ENCODE measurements at places on chromosomes 2 and 18.

- DNase-seq: no peak
Observed at GRCh38 chr2:85394261-85394681, 15.9 kb downstream of the CAPG start.

- DNase-seq: no peak
Observed at GRCh38 chr2:108266218-108266617, 22.5 kb upstream of the SULT1C2 start.

GRCh38 chr18:67525328-67526099 lies 9.0 kb upstream of the DSEL start:
- DNase-seq: peak; percentile 99

GRCh38 chr2:217182926-217183325 lies 323.1 kb upstream of the TNP1 start:
- DNase-seq: no peak

DNA sequence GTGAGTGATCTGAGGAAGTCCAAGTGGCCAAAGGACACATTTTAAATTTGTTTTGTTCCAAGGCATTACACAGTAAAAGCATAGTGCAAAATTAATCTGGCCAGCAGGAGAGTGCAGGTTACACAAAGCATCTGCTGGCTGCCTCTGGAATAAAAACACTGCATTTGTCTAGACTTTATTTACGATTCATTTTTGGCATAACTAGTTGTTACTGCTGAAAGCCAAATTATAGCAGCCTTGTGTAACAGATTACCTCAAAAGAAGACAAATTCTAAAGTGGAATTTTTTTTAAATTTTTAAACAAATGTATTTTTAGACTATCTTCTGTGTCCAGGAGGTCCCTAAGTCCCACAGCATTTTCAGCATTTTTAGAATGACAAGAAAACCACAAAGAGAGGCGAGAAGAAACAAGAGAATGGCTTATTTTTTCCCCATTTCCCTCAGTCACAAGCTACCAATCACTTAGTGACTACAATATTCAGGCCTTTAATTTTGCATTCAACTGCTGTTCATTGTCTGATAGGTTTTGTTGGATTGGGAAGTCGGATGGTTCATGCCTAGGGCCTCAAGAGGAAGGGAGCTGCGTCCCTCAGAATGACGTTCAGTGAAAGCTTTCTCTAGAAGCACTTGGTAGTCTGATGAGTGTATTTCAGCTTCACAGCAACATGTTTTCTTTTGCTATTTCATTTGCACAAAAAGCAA lies 46.0 kb downstream of the TMEFF2 start:
- peak; percentile 50 for DNase-seq

DNA sequence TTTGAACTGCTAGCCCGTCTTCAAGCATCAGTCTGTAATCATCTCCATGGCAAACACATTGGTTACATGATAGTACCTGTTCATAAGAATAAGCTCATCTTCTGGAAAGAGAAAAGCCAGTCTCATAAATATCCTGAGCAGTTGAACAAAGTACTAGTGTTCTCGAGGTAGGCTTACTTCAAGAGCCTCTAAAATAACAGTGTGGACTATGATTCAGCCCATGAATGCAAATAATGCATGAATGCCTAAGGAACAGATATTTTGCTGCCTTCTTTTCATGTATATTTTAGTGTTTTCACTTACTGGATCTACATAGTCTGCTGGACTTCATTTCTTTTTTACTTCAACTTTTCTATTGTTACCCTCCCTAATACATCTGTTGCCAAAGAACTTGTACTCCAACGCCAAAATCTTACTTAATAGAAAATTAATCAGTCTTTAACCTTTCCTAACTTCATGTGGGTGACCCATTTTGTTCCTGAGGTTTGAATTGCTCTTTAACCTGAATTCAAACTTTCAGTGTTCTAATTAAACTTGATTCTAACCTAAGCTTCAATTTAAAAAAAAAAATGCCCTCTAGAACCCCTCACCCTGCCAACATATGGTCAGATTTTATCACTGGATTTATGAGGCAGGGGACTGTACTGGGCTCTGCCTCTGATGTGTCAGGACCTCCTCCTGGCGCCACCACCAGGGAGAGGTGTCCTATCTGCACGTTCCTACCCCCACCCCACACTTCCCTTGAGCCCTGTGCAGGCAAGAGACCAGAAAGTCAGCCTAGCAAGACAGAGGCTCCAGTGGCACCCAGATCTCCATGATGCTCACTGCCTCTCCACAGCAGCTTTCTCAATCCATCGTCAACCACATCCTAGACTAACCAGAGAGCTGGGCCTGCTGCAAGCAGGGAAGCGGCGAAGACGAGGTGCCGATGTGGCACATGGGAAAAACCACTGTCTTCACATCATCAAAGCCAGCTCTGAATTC lies 264.7 kb upstream of the ID2 start:
- no peak for DNase-seq

DNA sequence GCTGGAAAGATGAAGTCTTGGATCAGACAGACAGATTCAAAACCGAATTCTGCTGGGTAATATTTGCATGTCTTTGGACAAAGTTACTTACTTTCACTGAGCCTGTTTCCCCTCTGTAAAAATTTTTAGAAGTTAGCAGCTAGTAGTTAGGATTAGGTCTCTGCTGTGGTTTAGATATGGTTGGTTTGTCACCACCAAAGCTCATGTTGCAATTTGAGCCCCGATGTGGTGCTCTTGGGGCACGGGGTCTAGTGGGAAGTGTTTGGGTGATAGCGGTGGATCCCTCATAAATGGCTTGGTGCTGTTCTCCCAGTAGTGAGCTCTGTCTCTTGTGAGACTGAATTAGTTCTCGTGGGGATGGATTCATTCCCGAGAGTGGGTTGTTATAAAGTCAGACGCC lies 38.9 kb upstream of the PNO1 start:
- DNase-seq: no peak

DNA sequence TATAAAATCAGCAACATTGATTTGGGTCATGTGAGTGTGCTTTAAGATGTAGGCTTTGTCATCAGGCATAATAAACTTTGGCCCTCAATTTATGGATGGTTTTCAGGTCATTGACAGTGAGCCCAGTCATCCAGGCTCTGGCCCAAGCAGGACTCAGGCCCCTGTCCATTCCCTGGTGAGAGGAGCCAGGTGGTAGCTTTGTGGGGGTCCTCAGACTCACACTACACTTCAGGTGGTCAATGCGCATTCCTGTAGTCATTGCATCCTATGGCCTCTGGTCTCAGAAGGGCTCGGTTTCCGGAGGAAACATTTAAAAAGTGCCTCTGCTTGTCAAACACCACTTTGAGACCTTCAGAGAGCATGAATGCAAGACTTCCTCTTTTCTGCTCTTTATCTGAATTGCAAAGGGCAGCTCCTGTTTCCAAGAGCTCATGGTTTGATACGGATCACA lies 20.2 kb downstream of the LGALSL start:
- DNase-seq: no peak

DNA sequence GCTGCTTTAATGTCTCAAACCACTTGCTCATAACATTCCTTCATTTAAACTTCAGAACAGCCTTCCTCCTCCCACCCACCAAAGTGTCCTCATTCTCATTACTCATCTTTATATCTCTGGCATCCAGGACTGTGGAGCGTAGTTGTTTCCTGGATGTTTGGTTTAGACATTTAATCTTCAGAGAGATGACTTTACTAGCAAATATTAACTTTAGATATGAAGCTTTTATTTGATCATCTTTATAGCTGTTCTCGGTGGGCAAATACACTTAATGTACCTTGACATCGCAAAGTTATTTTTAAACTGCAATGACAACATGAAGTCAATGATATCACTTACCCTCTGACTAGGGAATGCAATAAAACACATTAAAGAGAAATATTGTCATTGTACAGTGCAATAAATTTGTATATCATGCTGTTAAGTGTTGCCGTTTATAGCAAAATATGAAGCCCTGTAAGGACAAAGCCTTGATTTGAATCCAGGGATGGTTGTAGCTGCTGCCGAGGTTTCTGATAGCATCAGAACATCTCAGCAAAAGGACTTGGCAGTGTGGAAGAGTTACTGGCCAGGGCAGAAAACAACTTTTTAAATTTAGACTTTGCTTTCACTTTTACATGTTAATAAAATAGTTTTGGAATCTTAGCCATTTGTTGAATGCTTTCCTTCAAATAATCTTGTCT lies 4.6 kb upstream of the LAMA3 start:
- DNase-seq: peak; percentile 40

GRCh38 chr2:17521621-17522020 lies 3.4 kb upstream of the RAD51AP2 start:
- no peak for DNase-seq

GRCh38 chr18:60984510-60984909 lies 348.7 kb upstream of the CDH20 start:
- peak; percentile 71 for DNase-seq

DNA sequence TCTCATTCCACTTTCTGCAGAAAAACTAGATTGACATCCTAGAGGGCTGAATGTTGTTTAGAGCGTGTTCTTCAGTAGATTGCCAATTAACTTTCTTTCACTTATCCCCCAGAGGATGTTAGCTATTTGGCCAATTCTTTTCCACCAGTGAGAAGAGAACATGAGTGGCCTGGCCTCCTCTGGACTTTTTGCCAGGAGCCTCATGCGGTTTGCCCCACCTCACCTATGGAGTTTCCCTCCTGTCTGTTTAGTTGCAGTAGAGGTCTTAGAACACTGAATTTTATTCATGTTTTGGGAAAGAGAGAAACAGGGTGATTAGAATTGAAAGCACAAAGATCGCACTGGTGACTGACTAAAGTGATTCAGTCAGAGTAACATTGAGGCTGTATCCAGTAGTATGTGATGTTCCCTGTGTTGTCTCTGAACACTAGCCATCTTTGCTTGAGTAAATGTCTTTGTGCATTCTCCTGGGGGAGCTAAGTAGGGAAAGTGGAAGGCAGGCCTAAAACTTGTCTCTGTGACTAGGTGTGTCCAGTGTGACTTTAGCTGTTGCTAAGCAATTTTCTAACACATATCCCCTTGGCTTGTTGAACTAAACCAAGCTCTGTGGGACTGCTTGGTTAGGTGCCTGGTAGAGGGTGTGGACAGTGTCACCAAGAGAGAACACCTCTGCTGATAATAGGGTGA lies 34.0 kb downstream of the UGP2 start:
- no peak for DNase-seq

DNA sequence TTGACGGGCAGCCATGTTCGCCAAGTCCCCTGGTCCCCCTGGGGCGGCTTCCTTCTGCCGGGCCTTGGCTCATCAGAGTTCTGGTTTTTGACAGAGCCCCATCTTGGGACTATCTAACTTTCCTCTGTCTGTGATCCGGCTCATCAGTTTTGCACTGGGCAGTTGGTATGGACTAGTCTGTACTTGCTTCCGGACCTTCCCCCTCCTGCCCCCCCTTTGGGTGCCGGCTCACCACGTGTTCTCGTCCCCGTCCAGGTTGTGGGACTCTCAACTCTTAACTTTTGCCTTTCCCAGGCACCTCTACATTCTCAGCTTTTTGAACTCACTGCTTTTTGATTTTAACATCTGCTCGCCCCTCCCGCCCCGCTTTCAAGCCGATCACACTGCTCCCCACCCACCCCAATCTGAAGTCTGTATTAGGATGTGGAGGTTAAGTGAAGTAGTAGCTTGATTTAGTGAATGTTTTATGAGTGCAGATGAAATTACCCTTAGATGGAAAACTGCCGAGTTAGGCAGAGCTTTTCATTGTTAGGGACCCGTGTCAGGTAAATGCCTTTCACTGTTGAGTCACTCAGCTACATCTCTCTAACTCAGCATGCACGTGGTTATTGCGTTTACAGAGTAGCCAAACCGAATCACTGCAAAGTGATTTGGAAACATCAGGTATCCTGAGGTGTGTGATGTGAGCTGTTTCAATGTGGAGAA lies 874 bp downstream of the WDR43 start:
- DNase-seq: peak; percentile 26

DNA sequence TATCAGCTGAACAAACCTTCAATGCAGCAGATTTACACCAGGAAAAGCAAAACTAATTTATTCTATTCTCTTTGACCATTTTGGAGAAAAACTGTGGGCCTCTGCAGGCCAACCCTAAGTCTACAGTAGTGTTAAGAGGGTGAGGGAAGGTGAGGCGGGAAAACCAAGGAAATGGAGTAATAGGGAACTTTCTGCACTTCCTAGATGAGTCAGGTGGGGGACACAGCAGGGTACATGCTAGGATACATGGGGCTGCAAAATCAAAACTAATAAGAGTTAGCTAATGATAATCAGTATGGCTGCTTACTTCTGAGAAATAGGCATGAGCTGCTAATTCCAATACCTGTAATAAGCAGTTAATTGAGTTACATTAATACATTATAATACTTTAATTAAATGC lies 66.0 kb upstream of the PGAP1 start:
- no peak for DNase-seq

GRCh38 chr2:161355983-161356382 lies 47.8 kb downstream of the PSMD14 start:
- DNase-seq: no peak

DNA sequence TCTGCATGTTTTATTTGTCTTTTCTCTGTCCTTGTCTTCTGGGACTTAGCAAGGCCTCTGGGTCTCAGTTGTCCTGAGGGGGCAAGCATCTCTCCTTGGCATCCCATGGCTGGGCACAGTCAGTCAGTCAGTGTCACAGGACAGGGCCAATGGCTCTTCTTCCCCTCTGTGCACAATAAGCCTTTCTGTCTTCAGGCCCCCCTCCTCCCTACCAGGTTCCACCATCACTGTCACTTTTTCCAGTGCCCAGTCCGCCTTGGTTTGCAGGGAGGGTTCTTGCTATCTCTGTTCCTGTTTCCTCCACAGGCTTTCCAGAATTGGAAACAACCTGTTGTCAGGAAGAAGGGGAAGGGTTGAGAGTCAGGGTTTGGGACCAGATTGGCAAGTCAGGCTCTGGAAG lies 1.7 kb upstream of the VAMP5 start:
- DNase-seq: no peak

DNA sequence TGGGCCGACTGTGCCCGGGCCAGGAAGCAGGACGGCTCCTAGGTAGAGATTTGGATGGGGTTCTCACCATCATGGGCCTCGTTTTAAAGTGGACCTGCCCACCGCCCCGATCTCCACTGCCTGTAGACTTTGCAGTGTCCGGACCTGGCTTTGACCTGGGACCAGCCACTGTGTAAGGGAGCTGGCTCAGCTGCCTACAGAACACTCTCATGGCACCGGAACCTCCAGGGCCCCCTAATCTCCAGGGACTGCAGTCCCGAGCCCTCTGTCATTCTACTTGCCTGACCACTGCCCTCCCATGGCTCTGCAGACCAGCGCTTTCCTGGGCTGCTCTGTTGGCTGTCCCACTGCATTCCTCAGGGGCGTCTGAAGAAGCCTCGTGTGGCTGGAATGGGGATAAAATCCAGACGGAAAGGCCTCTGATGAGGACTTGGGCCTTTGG lies 120.8 kb downstream of the GLI2 start:
- peak; percentile 51 for DNase-seq

- DNase-seq: peak; percentile 17
Observed at GRCh38 chr2:33589444-33589843, 9.7 kb downstream of the FAM98A start.
